BJ (cell line): ENCODE measurements at places on chromosomes 5 and 9.
A peak's percentile ranks its signal among the peaks of the same experiment; 100 is the strongest.

DNA sequence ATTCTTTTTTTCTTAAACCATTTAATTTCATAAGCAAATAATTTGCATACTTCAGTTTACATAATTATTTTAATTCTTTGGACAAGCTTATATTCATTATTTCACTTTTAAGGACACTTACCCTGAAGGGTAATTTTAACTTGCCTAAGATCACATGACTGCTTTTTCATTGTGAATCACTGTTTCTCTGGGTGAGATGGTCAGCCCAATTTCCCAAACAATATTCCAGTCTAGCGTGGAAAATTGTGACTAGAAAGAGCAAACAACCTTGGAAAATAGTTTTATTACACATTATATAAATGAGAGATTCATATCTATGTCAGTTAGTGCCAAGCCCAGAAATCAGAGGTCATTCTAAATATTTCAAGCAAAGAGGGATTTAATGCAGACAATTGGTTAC, 21.4 kb upstream of the JAKMIP2 start:
- no peak for DNase-seq

DNA sequence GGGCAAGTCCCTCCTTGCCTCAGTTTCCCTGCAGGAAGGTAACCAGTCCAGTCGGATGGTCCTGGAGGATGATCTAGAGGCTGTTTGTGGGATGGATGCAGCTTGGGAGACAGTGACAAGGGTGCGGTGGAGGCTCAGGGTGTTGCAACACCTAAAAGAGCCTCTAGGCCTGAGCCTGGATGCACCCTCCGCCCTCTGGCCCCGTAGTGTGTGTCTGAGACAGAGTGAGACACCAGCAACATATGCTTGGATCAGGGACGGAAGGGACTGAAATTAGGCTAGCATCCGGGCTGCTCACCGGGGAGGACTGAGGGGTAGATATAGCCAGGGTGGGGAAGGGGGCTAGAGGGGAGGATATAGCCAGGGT, 1.1 kb downstream of the CRAT start:
- DNase-seq = no peak

DNA sequence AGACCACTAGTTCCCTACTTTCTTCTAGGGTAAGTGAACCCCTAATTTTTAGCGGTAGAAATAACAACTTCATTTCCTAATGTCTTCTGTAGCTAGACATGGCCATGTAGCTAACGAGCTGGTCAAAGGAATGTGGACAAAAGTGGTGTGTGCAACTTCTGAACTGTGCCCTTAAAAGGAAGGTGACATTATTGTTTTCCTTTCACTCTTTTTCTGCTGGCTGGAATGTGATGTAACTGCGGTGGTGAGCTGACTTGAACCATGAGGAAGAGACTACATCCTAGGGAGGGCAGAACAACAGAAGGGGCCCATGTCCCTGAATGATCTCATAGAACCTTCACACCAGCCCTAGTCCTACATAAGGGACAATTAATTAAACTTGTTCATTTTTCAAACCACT, 1.3 kb upstream of the SNX2 start:
- no peak for DNase-seq

GRCh38 chr5:34833976-34834793, 4.8 kb upstream of the TTC23L start:
- DNase-seq = no peak

DNA sequence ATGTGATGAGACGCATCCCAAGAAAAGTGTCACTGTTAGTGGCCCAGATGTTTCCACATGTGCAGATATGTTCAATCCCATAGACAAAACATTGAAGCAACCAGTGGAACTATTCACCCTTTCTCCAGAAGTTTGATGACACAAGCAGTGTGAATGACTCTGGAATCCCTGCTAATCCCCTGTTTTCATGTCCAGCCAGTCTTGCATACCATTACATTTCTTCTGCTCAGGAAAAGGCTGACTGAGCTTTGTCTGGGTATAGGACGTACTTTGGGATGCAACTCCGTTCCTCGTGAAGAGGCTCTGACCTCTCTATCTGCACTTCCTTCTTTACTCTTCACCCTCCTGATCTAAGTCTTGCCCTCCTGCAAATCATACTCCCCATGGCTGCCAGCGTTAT, 172.4 kb downstream of the NTRK2 start:
- no peak for DNase-seq

DNA sequence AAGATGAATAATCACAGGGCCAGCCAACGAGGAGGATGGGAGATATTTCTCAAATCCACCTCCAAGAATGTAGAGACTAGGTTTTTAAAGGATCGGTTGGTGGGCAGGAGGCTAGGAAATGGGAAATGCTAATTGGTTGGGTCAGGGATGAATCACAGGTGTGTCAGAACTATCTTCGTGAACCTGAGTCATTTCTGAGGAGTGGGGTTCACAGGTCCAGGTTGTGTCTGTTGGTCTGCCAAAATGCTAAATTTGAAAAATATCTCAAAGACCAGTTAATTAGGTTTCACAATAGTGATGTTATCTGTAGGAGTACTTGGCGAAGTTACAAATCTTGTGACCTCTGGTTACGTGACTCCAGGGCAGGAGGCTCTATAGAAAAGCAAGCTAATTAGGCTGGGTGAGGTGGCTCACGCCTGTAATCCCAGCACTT, 2.6 kb upstream of the PLAA start:
- DNase-seq = no peak

- DNase-seq = no peak
Measured at GRCh38 chr5:180289966-180290365, 1.9 kb downstream of the MAPK9 start.

DNA sequence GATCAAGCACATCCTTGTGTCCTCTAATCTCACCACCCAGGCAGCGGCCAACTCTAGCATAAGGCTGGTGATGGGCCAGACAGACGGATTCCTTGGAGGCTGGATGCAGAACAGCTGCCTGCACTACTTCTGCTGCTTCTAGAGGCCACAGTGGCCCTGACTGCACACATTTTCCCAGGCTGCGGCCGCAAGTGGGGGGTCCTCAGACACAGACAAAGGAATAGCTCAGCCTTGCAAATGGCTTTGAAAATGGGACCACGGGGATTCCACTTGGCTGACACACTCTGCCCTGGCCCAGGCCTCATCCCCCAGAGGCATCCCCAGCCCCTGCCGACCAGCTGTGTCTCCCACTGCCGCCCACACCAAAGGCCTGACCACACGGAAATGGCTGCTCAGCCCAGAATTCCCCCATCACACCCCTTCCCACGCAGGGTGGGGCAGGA, 540.8 kb downstream of the BNC2 start:
- no peak for DNase-seq

GRCh38 chr5:93705896-93706295, 35.5 kb downstream of the POU5F2 start:
- DNase-seq = no peak

GRCh38 chr5:6822556-6823343, 109.5 kb downstream of the TENT4A start:
- DNase-seq = no peak

DNA sequence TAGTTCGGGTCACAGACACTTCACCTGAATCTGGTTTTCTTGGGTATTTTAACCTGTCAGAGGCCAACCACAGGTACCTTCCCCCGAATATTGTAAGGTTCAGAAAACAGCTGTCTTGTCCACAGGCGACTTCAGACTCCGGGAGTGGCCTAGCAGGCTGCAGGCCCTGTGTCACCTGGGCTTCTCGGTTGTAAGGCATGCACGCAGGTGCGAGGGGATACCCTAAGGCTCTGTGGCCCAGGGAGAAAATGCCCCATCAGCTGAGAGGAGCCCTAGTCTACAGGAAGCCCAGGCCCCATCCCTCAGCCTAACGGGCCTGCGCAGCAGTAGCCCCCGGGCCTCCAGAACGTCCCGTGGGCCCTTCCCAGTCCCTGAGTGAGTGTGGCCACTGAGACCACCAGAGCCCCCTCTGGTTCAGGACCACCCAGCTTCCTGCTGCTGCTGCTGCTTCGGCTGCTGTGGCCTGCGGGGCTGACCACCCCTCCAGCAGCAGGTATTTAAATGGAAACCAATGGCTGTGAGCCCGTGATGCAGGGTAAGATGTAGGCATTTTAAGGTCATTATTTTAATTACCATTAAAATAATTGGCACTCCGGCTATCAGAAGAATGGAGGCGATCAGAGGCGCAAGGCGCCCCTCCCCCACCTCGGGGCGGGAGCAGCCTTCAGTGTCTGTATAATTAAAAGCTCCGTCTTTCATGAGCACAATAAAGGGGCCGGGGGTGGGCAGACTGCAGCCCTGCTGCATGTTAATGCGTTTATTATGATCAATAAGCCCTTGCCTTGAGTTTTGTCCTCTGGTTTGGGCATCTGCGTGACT, 65.4 kb downstream of the PSMB7 start:
- no peak for DNase-seq

DNA sequence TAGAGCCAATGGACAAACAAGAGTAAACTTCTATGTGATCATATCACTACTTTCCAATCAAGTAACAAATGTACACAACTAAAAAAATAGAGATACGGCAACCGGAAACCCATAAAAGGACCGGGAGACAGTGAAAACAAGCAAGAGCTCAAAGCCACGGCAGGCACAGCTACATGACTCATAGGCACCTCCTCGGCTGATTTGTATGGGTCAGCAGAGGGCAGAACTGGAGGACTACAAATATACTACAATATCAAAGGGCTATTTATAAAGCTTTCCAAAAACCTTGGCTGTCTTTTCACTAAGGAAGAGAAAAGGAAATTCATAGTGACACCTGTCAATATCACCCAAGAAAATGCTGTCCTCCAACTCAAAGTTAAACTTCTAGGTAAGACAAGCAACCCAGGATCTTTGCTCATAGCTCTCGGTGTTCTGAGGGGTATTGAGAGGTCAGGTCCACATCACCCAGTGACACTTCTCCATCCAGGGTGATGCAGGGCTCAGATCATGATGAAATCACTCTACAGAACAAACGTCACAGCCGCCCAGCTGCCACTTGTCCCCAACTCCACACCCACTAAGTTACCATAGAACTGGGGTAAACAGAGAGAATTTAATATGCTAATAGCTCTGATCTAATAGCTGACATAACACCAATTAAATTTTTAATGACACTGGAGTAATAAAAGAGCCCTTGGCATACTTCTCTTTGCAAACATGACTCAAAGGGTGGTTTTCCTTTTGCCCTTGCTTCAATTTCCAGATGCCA, 41.3 kb downstream of the PFDN1 start:
- DNase-seq = peak; percentile 52

DNA sequence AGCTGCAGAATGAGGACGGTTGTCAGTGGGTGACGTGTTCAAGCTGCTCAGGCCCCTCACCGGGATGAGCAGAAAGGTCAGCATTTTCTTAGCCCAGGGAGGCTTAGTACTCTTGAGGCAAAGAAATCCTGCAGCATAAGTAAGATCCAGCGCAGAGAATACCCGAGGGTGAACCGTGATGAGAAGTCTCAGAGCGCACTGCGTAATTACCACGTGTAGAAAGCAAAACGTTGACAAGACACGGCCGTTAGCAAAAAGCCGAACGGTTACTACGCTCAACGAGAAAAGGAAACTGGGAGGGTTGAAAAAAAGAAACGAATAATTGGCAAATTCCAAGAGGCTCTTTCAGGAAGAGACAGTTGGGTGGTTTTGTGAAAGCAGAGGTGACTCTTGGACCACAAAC, 104.0 kb downstream of the COL23A1 start:
- DNase-seq = no peak

- DNase-seq = no peak
Measured at GRCh38 chr5:178232124-178232919, at the start of gene PHYKPL. Gene PHYKPL (minus strand): TSS chr5:178232802. CDS start chr5:178232550, 252 bp downstream.

DNA sequence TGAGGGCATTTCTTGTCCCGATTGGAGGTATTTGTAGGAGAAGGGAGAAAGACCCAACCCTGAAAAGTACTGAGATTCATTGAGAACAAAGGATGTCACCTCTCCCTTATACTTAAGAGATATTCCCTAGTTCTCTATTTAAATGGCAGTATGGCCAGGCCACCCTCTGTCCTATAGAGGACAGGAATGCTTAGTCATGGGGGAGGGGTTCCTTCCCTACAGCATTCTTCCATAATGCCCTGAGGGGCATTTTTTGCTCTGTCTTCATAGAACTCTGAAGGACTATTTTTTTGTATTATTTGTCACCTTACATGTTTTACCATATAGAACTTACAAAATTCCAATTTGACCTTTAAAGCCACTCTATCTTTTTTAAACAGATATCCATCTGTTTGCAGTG, 176.3 kb downstream of the TMEM161B start:
- DNase-seq = no peak

DNA sequence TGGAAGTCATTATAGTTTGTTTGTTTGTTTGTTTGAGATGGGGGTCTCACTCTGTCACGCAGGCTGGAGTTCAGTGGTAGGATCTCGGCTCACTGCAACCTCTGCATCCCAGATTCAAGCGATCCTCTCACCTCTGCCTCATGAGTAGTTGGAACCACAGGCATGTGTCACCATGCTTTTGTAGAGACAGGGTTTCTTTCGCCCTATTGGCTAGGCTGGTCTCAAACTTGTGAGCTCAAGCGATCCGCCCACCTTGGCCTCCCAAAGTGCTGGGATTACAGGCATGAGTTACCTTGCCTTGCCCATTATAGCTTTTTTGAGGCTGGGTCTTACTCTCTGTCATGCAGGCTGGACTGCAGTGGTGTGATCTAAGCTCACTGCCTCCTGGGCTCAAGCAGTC, 28.8 kb downstream of the NSD1 start:
- no peak for DNase-seq

DNA sequence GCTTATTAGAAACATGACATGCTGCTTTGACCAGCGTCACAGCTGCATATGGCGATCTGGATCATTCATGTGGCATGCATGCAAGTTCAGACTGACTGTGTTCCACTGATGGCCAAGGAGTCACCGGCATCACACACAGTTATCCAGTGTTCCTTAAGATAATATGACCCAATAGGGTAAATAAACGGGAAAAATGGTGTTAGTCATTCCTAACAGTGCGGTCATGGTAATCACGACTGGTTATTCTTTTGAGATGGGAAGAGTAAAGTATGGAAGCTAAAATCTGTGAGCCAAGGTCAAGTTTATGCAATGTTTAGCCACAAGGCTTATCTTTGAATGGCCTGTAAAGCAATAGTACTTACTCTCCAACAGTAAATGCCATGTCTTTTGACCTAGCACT, 29.3 kb upstream of the LVRN start:
- DNase-seq = no peak

GRCh38 chr5:150175536-150175935, 9.0 kb downstream of the CDX1 start:
- DNase-seq = no peak

GRCh38 chr9:93028448-93029006, 30.0 kb upstream of the SUSD3 start:
- DNase-seq = no peak

- DNase-seq = no peak
Measured at GRCh38 chr5:101009758-101010519, 106.9 kb upstream of the ST8SIA4 start.

- peak; percentile 27 for DNase-seq
Measured at GRCh38 chr9:87148331-87149104, 201.2 kb upstream of the GAS1 start.

- DNase-seq = no peak
Measured at GRCh38 chr5:87042554-87042953, 225.1 kb upstream of the RASA1 start.

- DNase-seq = no peak
Measured at GRCh38 chr5:57358796-57359592, 123.6 kb downstream of the ACTBL2 start.

DNA sequence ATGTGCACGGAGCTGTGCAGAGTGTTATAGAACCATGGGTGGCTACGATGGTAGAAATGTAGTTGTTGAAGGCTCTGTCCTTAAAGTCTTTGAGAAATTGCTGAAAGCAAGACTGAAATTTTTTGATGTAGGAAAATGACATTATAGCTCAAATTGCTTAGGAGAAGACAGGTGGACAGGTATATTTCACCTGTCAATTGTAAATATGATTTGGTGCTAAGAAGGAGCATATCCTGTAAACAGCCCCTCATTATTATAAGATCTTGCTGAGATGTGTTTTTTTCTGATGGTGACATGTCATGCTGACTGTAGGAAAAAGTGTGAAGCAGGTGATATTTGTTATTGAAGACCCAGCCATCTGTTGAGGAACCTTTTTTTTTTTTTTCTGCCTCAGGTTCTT, 377.9 kb downstream of the PSAT1 start:
- no peak for DNase-seq
